ENCODE measurements at places on chromosomes 1 and 21.

DNA sequence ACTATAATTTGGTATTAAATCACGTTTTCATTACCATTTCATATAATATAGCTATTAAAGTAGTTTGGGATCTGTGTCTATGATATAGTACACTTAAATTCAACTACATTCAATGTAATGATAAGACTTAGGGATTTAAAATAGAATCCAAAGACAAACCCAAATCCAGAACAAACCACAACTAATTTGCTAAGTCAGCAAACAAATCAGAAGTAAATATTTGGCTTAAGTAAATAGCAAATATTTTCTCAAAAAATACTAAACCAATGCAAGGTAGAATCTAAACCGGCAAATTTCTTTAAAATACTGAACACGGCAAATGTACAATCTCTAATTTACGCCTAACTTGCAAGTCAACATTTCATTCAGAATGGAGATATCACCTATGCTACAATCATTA is 16.8 kb downstream of the YY1AP1 start:
- no peak for DNase-seq

DNA sequence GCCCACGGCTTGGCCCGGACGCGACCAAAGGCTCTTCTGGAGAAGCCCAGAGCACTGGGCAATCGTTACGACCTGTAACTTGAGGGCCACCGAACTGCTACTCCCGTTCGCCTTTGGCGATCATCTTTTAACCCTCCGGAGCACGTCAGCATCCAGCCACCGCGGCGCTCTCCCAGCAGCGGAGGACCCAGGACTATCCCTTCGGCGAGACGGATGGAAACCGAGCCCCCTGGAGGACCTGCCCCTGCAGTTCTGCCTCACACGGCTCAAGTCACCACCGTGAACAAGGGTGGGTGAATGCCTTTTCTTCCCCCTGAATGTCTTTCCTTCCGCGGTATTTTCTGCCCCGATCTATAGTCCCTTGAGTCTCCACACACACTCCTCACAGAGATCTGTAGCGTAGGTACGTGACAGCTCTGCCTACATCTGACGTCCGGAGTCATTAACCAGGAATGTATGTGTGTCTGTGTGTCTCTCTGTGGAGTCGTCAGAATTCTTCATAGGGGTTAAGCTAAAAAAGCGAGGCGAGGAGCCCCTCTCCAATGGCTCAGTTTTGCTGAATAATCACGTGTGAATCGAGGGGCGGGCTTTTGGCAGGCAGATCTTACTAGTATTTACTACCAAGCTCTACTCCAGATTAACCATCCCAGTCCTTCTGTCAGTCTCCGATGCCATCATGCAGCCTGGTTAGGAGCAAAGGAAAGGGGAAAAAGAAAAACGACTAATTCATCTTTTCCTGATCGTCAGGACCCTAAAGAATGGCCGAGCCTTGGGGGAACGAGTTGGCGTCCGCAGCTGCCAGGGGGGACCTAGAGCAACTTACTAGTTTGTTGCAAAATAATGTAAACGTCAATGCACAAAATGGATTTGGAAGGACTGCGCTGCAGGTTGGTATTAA is at the start of gene CDKN2C:
Gene CDKN2C, plus strand, starts transcription at position 635 of the 898 bp plus-strand sequence. Its CDS starts 124 bp downstream, at position 759.
- DNase-seq: peak; percentile 87

DNA sequence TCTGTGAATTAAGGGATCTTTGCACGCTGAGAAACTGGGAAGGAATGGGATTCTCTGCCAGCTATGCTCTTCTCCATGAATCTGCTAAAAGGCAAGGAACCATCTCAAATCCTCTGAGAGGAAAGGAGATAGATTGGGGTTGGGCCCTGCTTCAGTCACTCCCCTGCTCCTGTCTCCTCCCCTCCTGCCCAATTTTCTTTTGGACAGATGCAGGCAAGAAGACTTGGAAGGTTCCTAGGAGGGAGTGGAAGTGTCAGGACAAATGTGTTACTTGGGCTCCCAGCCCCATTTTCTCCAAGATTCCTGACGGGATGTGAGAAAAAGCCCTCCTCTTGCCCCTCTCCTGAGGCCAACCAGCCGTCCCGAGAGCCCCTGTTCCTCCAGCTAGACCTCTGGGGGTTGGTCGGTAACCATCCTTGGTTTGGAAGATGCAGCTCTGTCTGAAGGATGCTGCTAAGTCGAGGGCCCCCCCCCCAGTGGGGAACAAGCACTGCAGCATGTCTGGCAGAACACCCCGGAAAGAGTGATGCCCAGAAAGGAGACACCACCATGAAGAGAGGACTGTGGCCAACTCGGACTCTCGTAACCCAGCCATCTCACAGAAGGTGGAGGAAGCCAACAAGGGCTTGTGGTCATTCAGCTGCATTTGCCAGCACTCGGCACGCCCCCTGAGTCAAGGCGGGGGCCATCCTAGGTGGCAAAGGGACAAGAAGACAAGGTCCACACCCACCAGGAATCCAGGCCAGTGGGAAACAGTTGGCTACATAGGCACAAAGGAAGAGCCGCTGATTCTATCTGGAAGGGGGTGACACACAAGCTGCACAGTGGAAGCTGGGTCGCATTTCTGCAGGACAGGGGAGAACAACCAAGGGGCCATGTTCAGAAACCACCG is 43.7 kb downstream of the CDK18 start:
- DNase-seq: no peak

- no peak for DNase-seq
These were observed 1382.2 kb upstream of the B3GALT2 start for GRCh38 chr1:194568610-194569009.

DNA sequence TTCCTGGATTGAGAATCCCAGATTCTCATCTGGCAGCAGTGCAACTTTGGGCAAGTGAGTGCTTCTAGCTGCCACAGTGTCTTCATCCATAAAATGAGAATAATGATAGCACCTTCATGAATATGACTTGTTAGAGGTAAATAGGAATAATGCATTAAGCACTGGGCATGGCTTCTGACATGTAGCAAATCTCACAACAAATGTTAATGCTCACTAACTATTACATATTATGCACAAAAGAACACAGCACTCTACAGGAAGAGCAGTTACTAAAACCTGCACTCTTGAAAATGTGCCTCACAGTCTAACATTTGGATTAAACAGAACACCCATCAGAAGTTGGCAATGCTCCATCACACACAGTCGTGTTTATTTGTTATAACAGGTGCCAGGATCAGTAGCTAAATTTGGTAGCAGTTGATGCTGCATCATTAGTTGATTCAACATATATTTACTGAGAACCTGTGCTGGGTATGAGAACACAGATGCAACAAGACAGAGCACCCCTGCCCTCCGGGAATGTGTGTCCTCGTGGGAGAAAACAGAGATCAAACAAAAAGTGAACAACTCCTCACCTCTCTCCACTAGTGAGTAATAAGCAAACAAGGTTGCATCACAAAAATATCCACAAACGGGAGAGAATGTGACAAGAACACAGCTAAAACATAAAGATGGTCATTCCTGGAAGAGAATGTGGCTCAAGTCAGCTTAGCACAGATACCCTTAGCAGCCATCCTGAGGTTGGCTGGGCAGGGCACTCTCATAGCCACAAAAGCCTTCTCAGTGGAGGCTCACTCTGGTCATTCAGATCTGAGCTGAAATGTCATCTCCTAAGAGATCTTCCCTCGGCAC is 26.2 kb upstream of the LBR start:
- DNase-seq: no peak

DNA sequence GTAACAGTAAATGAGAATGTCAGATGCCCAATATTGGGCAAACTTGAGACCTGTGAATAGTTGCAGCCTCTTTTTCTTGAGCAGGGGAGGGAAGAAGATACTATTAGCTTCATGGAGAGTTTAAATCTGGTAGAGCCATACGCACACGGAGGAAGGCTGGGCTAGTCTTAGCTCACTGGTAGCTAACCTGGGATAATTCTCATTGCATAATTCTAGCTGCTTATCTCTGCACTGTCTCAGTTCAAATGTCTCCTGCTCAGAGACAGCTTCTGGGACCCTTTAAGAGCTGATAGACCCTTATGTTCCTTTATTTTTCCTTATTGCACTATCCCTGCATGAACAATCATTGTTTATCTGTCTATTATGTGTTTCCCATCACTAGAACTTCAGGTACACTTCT is 8.4 kb downstream of the C1orf87 start:
- DNase-seq: no peak

GRCh38 chr1:19892129-19892528 is 9.9 kb downstream of the OTUD3 start:
- no peak for DNase-seq

DNA sequence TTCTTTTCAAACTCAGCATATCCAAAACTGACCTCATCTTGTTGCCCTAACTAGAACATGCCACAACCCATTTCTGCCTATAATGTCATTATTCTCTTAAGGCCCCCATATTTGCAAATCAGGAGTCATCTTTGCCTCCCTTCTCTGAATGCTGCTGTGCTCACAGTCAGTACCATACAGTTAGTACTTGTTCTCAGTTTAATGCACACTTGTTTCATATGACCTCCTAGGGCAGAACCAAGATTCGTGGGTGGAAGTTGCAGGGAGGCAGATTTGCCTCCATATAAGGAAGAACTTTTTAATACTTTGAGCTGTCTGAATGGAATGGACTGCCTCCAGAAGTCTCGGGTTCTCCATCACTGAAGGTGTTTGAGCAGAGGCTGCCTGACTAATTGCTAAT is 9.2 kb downstream of the CAP1 start:
- DNase-seq: no peak
